Midbrain (tissue), 1 donor: ENCODE measurements at places on chromosomes 5 and 9.
A peak's percentile ranks its signal among the peaks of the same experiment; 100 is the strongest.

DNA sequence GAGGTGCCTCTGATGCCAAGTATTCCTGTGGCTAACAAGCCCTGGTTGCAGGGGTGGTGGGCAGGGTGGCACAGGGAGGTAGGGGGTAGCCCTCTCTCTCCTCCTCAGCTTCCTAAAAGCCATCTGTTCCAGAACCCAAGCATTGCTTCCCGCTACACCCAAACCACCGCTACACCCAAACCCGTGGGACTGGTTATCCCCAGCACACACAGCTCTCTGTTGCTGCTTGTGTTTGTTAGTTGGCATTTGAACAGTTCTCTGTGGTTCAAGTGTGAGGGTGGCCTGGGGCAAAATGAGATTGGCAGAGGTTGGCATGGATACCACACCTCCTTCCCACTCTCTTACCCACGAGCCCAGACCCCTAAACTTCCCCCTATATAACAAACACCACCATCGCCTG is 40.4 kb downstream of the SPARC start:
- no peak for DNase-seq

DNA sequence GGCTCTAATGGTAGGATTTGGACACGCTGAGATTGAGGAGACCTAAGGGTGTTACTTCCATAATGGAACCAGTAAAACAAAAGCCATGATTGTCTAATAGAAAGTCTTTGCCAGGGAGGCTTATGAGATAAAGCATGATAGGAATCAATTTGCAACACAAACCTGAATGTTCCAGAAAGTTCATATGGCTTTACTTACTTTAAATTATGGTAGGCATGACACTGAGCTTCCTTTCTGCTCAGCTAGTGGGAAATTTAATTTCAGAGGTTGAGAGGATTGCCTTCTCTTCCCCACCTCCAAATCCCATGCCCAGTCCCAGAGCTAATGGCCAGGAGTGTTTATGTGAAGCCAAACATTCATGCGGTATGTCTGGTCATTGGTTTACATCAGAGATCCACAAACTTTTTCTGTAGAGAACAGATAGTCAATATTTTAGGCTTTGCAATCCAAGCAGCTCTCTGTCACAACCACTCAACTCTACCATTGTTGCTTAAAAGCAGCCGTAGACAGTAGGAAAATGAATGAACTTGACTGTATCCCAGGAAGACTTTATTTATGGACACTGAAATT is 114.5 kb downstream of the UGCG start:
- DNase-seq: no peak

- DNase-seq: peak; percentile 62
Measured at GRCh38 chr5:149636861-149637246, 55.6 kb downstream of the ARHGEF37 start.

DNA sequence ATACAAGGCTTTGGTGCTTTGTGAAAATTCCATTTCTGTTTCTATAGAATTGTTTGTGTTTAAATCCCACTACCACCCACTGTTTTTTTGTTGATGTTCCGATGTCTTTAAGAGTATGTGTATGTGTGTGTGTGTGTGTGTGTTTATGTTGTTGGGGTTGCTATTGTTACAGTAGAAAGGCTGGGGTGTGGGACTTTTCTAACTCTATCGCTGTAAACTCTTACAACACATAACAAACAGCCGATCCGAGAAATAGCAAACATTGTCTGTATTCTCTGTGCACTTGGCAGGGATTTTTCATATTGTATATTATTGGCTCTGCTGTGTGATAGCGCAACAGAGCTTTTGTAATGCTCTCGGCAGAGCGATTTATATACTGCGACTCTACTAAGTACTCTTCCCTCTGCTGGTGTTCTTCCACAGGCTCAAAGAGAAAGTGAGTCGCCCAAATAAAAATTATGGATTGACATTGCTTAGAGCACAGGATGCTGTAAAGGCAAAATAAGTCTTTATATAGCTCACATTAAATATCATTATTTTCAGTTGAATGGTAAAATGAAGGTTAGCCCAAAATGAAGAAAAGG is 492.2 kb upstream of the ARRDC3 start:
- no peak for DNase-seq

DNA sequence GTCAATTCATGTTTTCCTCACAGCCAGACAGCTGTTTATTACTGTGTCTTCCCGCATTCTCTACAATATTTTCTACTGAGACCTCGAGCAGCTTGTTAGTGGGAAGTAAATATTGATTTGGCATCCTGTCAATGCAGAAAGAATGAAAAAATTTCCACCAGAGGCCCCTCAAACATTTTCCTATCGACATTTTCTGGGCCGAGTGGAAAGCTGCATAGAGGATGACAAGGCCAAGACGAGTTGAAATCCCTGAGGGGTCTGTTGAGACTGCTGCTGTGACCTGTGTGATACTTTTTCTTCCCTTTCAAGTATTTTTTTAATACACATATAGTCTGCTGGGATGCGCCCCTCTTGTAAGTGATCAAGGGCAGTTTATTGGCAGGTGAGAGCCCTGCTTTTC is 91.4 kb upstream of the SH3GL2 start:
- DNase-seq: no peak

GRCh38 chr5:172334196-172334595 is 50.6 kb upstream of the UBTD2 start:
- DNase-seq: no peak

DNA sequence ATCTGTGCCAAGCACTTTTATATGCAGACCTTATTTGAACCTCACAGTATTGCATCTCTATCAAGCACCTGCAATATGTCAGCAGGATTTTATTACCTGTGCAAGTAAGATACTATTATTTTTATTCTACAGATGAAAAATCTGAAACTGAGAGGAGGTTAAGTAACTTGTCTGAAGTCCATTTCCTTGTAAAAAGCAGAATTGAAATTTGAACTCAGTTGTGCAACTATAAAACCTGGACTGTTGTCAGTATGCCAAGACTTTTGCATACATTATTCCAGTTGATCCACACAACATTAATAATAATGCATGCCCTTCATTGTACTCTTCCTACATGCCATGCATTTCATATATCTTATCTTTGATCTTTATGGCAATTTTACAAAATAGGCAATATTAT is 82.2 kb upstream of the BRINP1 start:
- no peak for DNase-seq

GRCh38 chr5:109982966-109983534 is 293.3 kb downstream of the MAN2A1 start:
- no peak for DNase-seq

- DNase-seq: no peak
Measured at GRCh38 chr5:55385846-55386245, 78.1 kb downstream of the MTREX start.

- DNase-seq: no peak
Measured at GRCh38 chr5:111124793-111125192, 32.6 kb downstream of the WDR36 start.

DNA sequence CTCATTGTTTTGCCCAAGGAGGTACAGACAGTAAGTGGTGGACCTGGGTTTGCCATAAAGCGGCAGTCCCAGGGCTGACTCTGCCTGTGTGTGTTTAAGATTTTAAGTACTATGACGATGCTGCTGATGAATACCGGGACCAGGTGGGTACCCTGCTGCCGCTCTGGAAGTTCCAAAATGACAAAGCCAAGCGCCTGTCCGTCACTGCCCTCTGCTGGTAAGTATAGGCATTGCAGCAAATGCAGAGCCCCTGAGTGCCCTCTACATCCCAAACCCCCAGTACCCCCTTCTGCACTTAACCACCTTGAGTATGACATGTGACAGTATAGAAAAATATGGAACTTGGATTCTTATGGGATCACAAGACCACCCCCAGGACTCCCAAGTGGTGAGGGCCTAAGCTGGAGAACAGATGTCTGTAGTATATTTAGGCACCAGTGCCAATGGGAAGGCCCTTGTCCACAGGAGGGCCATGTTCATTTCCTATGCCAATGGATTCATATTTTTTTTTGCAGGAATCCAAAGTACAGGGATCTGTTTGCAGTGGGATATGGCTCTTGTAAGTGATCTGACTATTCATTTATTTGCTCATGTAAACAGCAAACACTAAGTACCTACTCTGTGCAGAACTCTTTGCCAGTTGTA is 22.0 kb downstream of the ENHO start:
- peak; percentile 77 for DNase-seq

GRCh38 chr9:6739218-6739617 is 18.6 kb upstream of the KDM4C start:
- peak; percentile 1 for DNase-seq

DNA sequence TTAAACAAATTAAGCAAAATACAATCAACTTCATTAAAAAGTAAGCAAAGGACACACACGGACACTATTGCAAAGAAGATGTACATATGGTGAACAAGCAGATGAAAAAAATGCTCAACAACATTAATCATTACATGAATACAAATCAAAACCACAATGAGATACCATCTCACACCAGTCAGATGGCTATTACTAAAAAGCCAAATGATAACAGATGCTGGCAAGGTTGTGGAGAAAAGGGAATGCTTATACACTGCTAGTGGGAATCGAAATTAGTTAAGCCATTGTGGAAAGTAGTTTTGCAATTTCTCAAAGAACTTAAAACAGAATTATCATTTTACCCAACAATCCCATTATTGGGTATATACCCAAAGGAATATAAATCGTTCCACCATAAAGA is 636.2 kb upstream of the ST8SIA4 start:
- DNase-seq: no peak

DNA sequence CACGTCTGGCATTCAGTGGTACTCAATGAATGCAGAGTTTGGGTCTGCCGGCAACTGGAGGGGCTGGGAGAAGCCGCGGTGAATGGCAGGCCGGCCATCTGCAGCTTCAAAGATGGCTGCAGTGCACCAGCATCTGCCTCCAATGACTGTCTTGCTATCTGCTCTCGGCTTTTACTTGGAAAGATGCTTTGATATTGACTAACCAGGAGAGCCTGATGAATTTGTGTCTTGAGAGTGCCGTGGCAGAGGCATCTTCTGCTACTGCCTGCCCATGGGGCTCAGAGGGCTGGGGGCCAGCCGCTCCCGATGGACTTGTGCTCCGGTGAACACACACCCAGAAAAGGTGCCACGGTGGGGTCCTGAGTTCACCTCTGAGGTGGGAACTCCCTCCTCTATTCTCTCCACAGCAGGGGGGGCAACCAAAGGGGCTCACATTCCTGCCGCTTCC is 164.5 kb downstream of the COL23A1 start:
- DNase-seq: no peak
